ENCODE measurements at places on chromosomes 2 and 18. TPM values are rescaled to one million over a fixed set of nuclear protein-coding genes. Genes with fewer than 3 reads are reported as not detected.

ABCG5 gene
- total RNA-seq = 5.8 TPM

DNA sequence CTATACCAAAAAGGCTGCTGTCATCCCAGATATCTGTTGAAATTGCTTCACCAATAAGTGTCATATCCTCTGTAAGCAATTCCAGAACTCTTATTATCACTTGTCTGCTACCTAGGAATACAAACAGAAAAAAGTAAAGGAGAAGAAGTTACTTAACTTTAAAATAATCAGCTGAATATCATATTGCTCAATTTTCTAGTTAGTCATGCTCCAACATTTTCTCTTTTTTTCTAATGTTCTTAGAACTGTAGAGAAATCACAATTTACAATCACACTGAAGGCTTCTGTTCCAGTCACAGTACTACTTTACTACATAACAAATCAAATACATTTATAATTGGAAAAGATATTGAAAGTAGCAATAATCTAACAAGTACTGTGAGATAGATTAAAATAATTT lies 17.4 kb downstream of the RTTN start:
- no peak for DNase-seq

- DNase-seq = no peak
These were observed 38.9 kb upstream of the ATP6V1B1 start for GRCh38 chr2:70896765-70897202.

MSH6 gene
- 113 TPM for total RNA-seq

GRCh38 chr2:20597860-20598183 lies 53.1 kb downstream of the HS1BP3 start:
- no peak for DNase-seq

DNA sequence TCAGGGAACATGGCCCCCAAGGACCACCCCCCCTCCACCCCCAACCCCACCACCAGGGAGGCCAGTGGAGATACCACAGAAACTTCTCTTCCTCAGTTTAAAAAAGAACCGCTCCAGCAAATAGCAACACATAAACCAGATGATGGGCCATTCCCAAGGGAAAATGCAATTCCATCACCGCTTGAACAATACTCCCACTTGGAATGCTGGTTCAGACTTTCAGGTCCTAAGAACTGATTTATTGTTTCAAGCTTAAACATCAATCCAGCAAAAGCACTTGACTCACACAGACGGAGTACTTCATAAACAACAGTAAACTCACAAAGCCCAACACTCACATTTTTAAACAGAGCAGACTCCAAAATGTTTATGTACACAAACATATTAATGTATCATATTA lies 6.9 kb downstream of the HDAC4 start:
- no peak for DNase-seq

GRCh38 chr2:58039170-58039611 lies 7.4 kb upstream of the VRK2 start:
- DNase-seq = no peak

DNA sequence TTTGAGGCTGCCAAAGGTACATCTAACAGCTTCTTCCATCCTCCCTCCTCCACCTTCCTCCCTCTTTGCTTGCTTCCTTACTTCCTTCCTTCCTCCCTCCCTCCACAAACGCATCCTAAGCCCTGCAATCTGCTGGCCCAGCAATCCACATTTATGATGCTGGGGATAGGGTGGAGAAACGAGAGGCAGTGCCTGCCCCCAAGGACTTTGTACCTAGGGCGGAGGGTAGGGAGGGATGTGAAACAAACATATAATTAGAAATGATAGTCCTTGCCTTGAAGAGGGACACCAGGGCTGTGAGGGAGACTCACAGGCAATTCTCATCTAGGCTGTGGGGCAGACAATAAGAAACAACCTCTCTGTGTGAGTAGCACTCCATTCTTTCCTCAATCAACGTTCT lies 188.3 kb downstream of the ANKRD30B start:
- DNase-seq = no peak

DNA sequence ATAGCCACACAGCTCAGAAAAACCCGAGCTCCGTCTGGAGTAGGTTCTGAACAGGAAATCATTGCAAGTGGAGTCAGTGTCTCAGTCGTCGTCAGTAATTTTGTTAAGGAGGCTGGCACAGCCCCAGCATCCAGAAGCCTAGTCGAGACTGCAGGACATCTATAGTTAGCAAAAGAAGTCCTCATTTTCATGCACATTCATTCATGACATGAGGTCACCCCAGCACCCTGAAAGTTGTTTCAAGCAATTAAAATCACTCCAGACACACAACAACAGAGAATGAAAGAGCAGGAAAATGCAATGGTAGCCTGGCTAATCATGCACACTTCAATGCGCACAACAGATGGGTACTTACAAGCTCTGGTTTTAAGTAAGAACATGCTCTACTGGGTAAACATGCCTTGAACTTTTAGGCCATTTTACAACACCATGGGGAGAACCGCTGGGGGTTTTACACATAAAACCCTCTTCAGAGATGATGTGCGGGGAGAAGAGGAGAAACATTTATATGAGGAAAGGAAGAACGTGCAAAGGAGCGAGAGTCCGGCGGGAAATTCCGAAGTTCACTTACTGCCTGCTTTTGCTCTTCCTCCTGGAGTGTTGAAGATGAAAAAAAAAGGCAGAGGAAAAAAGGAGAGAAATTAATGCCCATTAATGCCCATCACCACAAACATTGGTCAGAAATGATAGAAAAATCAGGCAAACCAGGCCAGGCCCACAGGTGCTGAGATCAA lies 77.4 kb upstream of the DNMT3A start:
- DNase-seq = no peak

BMP10 gene
- total RNA-seq = not detected

DNA sequence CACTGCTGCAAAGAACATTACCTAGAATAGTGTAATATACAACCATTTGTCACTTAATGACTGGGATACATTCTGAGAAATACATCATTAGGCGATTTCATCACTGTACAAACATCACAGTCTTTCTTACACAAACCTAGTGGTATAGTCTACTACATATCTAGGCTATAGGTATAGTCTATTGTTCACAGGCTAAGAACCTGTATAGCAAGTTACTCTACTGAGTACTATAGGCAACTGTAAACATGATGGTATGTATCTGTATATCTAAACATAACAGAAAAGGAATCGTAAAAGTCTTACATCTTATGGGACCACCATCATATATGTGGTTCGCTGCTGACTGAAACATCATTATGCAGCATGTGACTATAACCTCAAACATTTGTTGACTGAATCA lies 21.4 kb downstream of the SP3 start:
- no peak for DNase-seq

- peak; percentile 25 for DNase-seq
These were observed 22.6 kb downstream of the MTX2 start for GRCh38 chr2:176291809-176292283.

B3GNT7 gene
- total RNA-seq = not detected

DNA sequence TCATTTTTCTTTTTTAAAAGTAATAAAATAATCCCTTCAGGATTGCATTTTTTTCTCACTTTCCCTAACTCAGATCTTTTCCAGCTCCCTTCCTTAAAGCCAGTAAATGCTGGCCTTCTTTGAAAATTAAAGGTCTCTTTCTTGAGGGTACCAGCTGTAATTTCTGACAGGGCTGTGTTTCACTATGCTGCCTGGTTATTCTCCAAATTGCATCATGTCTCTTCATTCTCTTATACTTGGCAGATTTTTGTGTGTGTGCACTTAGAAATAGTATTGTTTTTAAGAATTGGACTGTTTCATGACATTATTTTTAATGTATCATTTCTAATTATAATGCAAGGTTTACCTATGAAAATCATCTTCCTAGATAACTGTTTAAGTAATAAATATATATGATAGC lies 72.0 kb upstream of the EPB41L5 start:
- no peak for DNase-seq

GRCh38 chr18:74929110-74929509 lies 279.8 kb downstream of the PTGR3 start:
- no peak for DNase-seq

- no peak for DNase-seq
These were observed 7.8 kb upstream of the ARHGAP25 start for GRCh38 chr2:68726608-68727367.

DNA sequence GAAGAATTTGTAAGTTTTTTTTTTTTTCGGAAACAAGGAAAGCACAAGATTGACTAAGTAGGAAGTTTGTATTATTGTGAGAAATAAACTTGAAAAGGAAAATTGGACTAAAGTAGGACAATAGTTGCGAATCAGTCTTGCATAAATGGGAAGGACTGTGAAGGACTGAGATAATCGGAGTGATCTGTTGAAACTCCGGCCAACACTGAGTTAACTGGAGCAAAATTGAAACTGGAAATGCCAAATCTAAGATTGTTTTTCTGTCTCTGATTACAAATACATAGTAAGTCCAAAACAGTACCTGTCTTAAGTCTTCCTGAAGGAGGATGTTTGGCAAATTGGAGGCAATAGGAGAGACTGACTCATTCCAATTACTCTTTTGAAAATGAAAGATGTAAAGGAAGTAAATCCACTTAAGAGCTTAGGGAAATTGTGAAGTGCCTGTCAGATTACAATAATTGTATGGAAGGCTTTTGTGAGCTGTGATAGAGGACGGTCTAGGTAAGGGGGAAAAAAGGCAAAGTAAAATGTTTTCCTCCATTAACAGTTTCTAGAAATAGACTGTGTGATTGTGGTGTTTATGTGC lies 204.9 kb upstream of the CYRIA start:
- no peak for DNase-seq

CD207 gene
- 0.27 TPM for total RNA-seq

DNA sequence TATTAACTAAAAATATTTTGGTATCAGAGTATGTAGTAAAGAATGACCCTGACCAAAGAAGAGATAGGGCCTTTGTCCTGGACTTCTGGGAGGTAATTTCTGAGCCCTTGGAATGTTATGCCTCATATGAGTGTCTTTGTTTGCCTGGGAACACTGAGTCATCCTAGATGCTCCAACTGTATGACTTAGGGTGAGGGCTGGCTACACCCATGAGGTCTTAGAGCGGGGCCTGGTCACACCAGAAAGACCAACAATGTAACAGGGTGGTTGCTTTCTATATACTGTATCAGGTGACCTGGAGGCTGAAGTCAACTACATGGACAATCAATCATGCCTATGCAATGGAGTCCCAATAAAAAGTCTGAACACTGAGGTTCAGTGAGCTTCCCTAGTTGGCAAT lies 253.1 kb downstream of the MBD2 start:
- no peak for DNase-seq

DNA sequence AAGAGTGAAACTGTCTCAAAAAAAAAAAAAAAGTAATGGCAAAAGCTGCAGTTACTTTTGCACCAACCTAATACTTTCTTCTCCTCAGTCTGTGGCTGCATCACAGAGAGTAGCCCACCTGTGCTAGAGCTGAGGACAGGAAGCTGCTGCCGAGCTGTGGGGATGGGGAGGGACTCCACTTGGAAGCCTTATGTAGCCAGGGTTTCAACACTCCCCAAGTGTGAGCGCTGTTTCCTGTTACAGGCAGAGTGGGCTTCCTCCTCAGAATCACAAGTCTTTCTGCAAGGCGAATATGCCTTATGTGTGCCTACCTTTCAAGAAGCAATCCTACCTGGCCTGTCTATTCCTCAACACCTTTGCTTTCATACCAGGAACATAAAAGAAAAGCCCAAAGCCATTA lies 36.3 kb upstream of the CYP27C1 start:
- no peak for DNase-seq

GCG gene
- not detected for total RNA-seq

- no peak for DNase-seq
These were observed 49.8 kb downstream of the ZNF516 start for GRCh38 chr18:76445275-76445674.

VWA3B gene
- total RNA-seq = not detected

DNA sequence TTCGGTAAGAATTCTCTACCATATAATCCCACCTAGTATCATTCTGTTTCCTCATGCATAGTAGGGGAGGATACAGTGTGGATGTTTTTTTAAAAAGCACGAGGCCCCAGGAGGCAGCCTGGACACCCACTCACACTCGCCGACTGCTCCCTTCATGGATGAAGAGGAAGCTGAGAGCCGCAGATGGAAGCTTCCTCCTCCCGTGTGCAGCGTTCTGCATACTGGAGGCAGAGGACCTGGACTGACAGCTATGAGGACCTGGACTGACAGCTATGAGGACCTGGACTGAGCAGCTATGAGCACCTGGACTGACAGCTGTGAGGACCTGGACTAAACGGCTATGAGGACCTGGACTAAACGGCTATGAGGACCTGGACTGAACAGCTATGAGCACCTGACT lies 234.4 kb downstream of the NDUFA10 start:
- no peak for DNase-seq

GRCh38 chr2:234796045-234796591 lies 155.7 kb upstream of the SH3BP4 start:
- DNase-seq = peak; percentile 21

ANKRD29 gene
- not detected for total RNA-seq

FAM228A gene
- total RNA-seq = not detected

TYMS gene
- total RNA-seq = 80.1 TPM

GRCh38 chr2:68812251-68812650 lies 58.9 kb downstream of the BMP10 start:
- peak; percentile 13 for DNase-seq

CXCR1 gene
- total RNA-seq = not detected

- peak; percentile 24 for DNase-seq
These were observed 19.4 kb downstream of the KLHL29 start for GRCh38 chr2:23404426-23404825.
